ENCODE measurements at places on chromosomes 12 and 14.

DNA sequence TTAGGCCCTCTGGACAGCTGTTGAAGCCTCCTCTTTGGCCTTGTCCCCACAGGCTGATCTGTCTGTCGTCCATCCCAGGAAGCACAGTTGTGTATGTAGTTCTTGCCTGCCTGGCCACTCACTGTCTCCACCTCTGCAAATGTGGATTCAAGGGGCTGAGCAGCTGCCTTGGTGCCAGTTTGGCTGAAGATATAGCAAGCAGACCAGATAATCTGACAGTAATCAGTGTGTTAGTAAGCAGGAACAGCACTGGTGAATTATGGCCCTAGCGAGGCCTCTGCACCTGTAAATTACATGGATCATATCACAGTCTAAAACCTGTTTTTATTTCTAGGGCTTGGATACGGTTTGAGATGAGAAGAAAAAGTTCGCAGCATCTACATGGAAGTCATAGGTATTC is 282.5 kb upstream of the NOS1 start:
- no peak for DNase-seq

GRCh38 chr12:58026426-58026825 is 85.1 kb downstream of the ATP23 start:
- DNase-seq: no peak

DNA sequence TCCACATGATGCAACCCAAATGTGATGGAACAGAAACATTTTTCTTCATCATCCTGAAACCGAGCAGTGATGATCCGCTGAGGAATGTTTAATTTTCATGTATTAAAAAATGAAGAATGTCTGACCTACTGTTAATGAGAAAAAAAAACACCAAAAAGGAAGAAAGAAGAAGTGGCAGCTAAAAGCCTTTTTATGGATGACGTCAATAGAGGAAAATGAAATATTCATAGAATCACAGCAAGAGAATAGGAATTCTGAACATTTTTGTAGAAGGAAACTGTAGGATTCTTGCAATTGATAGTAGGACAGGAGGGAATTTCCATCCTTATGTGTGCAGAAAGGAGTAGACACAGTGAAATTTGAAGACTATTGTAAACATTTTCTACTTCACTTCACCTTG is 112.9 kb downstream of the PRKCH start:
- DNase-seq: no peak

DNA sequence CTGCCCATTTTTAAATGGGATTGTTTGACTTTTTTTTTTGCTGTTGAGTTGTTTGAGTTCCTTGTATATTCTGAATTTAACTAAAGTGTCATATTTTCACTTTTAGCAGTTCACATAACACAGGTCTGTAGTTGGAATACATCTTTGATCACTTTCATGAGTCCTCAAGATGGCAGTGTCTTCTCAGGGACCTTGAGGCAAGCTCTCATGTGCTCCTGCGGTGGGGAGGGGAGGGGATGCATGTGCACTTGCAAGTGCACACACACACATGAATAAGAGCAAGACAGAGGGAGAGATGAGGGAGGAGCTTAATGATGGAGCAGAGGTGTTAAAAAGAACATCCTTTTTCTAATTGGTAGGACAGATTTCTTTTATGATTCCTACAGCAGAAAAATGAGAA is 291.4 kb upstream of the OR4E1 start:
- DNase-seq: peak; percentile 20

DNA sequence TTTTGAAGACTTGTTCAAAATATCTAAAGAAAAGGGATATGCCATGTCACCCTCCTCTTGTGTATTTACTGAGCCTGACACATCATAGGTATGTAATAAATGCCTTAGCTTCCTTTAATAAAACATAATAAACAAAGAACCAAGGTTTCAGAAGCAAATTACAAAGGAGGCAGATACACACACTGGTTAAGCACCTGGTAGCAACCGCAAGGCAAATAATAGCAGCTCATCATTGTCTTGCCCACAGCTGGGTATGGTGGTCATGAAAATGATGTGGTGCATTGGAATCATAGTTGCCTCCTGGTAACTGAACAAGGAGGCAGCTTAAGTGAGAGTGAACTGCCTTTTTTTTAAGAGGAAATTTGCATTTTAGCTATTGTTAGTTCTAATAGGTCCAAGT is 39.0 kb downstream of the PAX9 start:
- no peak for DNase-seq

DNA sequence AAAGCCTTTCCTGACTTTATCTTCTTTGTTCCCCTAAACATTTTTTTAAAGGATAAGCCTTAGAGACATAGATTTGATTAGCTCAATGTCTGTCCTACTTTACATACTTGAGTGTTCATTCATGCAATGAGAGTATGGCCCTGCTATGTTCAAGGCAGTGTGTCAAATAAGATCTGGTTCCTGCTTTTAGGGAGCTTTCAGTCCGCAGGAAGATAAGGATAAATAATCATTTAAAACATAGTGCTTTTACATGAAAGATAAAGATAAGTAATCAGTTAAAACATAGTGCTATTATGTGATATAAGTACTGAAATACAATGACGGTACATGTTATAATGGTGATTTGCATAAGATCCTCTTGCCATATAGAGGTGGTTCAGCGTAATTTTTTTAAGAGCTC is 378.3 kb upstream of the PRICKLE1 start:
- DNase-seq: no peak

DNA sequence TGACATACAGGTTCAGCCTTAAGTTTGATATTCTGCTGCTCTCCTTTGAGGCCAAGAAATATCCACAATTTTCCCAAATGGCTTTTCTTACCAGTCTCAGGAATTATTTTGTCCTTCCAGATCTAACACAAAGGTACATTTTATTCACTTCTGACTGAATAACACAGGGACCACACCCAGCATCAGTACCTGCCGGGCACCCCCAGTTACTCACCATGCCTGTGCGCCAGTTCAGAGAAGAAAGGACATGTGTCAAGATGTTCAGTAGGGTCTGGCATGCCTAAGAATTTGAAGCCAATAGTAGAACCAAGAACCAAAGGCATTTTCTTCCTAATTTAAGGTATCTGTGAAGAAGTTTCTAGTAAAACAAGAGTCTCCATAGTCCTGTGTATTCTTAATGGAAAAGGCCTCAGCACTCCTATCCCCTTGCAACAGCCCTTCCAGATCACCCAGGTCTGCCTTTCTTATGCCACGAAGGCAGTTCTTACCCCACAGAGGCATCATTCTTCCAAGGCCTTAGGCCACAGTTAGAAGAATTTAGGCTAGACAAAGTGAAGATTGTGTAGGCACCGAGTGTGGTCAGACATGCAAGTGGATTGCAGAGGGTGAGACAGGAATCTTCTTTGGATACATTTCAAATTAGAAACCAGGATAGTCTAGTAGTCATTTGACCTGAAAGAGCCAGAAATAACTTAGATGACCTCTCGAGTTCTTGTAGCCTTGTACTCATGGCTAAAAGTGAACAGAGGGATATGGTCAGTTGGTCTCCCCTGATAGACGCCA is 140.1 kb upstream of the HIF1A start:
- no peak for DNase-seq

- DNase-seq: no peak
Measured at GRCh38 chr12:89437231-89437630, 84.9 kb upstream of the DUSP6 start.

- DNase-seq: no peak
Measured at GRCh38 chr12:41486718-41487117, 298.6 kb downstream of the PDZRN4 start.

- DNase-seq: no peak
Measured at GRCh38 chr12:21648378-21648777, 9.3 kb downstream of the LDHB start.

GRCh38 chr14:89407856-89408255 is 9.2 kb downstream of the FOXN3 start:
- DNase-seq: no peak

DNA sequence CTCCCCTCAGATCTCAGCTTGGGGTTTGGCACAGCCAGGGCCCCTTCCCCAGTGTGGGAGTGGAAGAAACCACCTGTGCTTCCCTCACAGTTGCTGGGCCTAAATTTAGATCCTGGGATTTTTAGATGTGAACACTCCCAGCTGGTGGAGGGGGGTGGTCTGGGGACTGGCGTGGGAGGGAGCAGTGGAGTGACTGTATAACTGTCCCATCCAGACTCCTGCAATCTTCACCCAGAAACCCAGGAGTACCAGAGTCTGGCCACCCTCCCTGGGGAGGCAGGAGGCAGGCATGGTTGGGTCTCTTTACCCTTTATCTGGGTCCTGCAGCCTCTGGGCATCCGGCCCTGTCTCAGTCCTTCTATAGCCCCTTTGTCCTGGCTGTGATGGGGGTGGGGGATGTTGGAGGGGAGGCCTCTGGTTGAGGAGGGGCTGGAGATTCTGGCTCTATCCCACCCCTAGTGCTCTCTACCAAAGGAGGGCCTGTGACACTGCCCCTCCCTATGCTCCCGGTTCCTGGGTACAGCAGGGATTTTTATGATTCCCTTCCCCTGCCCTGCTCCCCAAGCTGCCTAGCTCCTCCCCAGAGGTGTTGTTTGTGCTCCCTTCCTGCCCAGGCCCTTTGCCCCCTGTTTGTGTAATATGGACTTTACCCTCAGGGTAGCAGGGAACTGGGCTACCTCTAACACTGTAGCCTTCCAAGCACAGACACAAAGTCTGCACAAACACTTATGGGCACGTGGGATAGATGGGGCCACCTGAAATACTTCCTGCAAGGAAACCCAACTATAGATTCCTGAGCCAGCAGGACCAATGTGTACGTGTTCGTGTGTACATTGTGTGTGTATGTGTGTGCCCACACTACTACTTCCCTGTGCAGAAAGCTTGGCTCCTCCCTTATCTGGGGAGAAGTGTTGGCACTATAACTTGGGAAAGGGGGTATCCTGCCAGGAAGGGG is 1.7 kb downstream of the ERBB3 start:
- no peak for DNase-seq

DNA sequence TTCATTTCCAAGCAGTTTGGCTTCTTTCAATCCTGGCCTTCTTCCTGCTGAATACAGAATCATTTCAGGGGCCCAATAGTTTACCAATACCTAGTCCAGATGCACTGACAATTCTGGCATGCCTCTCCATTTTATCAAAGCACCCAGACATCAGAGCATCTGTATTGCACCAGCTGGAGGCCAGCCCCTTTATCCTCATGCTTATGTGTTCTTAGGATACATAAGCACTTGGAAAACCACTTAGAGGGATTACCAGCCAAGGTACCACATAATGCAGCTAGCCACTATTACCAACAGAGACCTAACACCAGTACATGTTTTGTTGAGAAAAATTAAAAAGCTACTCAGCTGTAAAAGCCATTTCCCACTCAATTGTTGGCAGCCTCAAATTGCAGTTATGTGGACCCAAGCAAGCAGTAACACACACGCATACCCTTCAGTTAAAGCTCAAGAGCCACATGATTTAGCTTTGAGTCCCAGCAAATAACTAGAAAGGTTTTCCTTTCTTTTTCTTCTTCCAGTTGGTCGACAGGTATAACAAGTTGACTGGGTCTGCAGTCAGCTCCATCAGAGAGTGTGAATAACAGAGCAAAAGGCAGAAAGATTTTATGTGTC is 263.8 kb downstream of the DIO2 start:
- DNase-seq: no peak

GRCh38 chr14:76115010-76115422 is 36.7 kb upstream of the GPATCH2L start:
- no peak for DNase-seq

DNA sequence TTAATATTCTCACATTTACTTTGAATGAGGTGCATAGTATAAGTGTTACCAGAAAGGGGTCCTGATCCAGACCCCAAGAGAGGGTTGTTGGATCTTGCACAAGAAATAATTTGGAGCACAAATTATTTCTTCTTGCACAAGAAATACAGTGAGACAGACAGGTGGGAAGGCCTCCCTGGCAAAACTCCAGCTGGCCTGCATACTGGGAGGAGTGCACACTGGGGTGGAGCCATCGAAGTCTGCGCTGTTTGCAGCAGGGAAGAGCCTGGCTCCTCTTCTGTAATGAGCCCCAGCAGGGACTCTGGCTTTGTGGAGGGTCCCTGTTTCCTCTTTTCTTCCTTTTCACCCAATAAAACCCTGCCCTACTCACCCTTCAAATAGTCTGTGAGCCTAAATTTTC is 141.6 kb downstream of the GLT1D1 start:
- no peak for DNase-seq

DNA sequence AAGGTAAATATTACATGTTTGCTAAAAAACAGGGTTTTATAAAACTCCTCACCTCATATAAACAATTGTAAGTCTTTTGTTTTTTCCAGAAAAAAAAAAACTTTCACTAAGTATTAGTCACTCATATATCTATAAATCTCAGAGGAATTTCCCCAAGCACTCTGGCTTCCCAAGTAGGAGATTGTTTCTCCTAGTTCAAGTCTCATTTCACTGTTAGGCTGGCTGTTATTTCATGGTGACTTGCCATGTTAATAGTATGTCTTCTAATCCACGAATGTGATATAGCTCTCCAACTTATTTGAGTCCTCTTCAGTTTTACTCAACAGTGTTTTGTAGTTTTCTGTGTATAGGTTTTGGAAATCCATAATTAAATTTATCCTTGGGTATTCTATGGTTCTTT is 61.6 kb downstream of the CAPZA3 start:
- DNase-seq: no peak

DNA sequence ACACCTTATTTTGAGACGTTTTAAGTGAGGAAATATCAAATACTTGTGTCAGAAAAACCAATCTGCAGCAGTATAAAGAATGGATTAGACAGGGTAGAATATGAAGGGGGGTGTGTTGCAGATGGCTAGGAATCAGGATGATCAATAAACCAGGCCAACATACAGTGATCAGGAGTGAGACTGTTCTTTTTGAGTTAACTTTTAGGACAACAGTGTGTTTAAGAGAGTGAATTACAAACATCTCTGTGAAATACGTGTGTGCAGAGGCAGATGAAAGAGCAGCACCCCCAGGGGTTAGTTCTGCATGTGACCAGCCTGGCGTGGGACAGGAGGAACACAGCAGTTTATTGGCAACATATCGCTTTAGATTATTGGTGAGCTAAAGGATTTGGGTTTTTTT is 10.6 kb upstream of the NRDE2 start:
- no peak for DNase-seq

DNA sequence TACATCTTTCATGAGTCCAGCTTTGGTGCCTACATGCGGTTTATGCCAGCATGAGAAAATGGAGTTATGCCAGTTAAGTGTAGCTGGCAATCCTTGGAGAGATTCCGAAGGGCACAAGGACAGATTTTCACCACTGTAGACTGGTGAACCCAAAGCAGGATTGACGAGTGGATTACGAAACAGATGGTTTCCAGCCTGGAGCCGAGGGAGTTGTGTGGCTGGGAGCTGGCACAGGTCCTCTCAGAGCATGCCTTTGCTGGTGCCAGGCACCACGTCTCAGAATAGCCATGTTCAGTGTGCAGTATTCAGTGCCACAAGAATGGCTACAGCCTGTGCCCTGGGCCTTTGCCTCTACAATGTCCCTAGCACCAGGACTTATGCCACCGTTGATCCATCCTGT is 13.2 kb downstream of the KCNH3 start:
- no peak for DNase-seq

DNA sequence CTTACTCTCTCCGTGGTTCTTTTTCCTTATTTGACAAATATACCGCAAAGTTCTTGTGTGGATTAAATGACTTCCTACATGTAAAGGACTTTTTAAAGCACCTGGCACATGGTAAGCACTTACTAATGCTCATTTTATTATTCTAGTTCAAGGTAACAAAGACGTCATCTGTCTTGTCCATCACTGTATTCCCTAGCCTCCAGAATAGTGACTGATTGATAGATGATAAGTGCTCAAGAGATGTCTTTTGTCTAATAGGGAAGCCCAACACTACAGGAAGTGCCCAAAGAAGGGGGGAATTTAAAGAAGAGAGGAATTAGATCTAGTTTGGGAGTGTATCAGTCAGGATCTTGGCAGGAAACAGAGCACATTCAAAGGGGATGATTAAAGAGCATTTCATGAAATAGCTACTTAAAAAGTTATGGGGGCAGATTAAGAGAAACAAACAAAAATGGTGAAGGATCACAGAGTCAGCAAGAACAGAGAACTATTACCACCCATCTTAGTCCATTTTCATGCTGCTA is 151.9 kb downstream of the GXYLT1 start:
- DNase-seq: no peak
